ENCODE measurements at places on chromosomes 1 and 21.

GRCh38 chr1:180274221-180274620, 44.2 kb downstream of the LHX4 start:
- no peak for DNase-seq

DNA sequence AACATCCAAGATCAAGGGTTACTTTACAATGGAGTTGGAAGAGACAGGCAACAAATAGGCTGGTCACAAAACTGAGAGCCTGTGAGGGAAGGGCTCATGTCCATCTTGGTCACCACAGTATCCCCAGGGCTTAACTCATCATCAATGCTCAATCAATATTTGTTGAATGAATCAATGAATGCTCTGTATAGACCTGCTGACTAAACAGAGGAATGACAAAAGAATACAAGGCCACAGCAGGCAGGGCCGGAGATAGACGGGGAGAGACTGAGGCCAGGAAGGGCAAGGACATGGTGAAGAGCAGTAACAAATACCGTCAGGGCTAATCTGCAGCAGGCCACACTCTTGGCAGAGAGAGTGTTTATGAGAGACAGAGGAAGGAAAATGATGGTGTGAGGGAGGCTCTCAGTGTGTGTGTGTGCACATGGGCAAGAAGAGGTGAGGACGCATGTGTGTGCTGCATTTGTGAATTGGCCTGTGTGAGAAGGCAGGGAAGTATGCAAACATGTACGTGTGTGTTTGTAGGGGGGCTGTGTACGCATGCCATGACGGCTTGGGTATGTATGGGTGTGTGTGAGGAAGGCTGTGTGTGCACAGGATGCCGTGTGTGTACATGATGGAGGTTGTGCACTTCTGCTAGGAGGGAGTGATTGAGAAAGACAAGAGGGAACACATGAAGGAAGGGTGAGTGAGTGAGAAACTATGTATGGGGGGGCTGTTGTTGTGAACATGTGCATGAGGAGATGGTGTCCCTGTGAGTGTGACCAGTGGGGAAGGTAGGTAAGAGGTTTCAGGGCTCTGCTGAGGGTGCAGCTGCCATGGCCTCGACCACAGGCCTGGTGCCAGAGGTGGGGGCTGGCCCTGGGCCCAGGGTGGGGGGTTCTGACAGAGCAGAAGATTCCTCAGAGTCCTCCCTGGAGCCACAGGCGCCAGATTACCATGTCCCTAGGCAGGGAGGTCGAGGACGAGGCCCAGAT, 15.4 kb downstream of the AHDC1 start:
- no peak for DNase-seq

DNA sequence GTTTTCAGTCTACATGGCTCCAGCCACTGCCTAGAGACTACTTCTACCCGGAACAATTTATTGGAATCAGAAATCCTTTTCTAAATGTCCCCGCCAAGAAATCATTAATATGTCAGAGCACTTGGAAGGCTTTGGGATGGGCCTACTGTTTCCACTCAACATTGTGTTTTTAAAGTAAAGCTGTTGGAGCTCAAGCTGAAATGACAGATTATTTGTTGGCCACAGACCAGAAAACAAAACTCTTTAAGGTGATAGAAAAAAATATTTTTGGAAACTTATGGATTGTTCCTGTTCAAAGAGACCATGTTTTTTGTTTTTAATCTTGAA, 496 bp downstream of the VPS45 start:
- no peak for DNase-seq

GRCh38 chr1:91596474-91596873, 95.8 kb downstream of the CDC7 start:
- peak; percentile 44 for DNase-seq

DNA sequence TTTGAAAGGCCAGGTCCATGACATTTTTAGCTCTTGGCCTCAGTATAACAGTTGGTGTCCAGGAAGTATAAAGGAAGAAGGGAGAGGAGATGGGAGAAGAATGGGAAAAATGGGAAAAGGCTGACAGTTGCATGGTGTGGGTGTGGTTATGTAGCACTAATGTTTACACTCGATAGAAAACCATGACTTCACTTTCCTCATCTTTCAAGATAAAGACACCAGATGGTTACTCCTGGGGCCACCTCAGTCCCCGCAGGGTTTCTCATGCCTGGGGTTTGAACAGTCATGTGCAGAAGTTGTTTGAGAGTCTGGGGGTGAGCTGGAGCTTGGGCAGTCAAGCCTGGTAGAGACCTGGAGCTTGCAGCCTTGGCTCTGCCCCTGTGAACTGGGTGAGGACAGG, 7.9 kb downstream of the PGBD2 start:
- no peak for DNase-seq

DNA sequence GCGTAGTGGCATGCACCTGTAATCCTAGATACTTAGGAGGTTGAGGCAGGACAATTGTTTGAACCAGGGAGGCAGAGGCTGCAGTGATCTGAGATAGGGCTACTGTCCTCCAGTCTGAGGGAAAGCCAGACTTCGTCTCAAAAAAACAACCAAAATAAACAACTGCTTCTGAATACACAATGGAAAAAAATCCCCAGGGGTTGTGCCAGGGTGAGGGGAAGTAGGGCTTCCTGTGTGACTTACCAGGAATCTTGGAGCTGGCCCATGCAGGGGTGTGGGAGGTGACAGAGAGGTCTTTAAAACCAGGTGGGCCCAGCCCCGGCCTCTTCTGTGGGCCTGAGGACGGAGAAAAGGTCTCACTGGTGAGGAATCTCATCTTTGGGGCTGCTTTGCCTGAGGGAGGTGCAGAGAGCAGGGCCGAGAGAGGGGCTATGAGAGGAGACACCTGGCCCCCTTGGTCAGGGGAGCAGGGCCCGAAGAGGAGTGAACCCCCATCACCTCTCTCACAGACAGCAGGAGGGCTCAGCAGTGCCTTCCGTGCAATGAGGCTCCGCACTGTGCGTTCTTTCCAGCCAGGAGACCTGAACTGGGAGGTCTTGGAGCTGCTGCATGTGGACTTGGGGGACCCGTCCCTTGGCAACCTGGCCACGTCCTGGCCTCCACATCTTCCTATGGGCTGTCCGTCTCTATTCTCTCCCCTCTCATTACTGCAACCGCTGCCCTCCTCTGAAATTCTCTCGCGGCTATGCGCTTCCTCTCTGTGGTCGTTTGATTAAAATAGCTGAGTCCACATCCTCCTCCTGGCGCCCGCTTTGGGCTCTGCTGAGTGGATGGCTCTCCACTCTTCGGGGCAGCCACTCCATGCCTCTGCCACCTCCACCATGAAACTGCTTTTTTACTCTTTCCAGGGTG, 10.7 kb downstream of the PLA2G5 start:
- DNase-seq = no peak

DNA sequence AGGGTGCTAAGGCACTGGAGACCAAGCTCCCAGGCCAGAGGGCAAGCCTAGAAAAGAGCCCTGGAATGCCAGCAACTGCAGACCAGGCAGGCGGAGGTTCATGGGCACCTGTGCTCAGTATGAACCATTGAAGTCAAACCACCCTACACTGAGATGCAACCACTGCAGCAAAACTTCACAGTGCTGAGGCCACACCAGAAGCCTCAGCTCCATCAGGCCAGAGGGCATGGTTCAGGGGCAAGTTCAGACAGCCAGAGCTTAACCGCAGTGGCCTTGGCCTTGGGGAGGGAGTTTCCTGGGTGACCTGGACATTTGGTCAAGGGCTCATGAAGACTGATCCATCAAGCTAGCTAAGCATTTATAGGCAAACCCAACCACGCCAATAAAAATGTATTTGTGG, 7.1 kb downstream of the RCC2 start:
- DNase-seq = no peak

GRCh38 chr1:167438171-167439138, 79.9 kb downstream of the CD247 start:
- no peak for DNase-seq

- DNase-seq = no peak
These were observed 132.5 kb upstream of the LYPLAL1 start for GRCh38 chr1:219041141-219041540.

- DNase-seq = no peak
These were observed 428.2 kb downstream of the NPHP4 start for GRCh38 chr1:5563861-5564577.

GRCh38 chr21:45148316-45148990, 74.1 kb downstream of the ADARB1 start:
- DNase-seq = no peak

DNA sequence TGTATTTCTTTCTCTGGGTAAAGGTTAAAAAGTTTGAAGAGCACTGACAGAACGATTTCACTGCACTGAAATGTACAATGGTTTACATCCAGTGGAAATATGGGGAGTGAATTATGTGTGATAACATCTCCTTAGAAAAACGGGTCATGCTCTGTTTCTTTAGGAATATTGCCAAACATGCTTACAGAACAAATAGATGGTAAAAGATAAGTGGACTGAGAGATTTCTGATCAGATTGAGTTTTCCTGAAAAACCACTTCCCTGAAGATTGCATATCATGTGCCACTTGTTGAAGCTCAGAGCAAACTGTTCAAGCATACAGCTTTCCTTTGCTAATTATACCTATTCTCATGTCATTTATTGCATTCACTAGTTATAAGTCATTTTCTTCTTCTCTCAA, 29.9 kb upstream of the DISP1 start:
- no peak for DNase-seq

DNA sequence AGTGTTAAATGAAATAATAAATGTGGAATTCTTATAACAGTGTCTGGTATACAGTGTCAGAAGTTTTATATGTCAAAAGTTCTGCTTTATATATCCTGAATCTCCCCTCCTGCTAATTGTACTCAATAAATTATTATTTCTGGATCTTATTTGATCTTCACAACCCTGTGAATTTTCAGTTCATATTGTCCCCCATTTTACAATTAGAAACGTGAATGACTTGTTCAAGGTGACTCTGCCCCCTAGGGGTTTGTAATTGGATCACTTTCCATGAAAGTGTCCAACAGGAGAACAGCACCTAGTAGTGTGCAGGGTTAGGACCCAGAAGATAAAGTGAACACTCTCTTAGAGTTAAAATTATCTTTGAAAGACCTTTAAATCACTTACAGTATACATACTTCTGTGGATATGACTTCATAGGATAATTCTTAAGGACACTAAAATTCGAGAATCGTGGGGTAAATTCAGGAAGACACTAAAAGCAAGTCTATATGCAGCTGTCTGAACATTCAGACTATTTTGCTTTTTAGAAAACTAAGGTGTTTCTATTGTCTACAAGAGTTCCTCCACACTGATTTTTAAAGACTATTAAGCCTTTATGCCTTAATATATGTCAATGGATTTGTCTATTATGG, 4.5 kb upstream of the DDR2 start:
- DNase-seq = no peak

DNA sequence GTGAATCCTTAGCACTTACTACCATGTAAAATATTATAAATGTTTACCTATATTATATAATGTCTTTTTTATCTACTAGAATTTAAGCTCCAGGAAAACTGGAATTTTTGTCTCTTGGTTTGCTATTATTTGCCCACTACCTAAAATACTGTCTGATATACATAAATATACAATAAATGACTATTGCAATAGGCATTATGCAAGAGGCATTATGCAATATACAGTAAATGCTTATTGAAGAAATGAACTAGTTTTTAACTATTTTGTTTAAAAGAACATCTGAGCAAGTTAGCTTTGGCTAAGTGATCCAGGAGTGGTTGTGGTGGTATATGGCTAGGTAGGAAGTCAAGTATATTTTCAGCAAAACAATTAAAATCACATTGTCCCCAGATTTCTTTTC, 640.2 kb upstream of the PKN2 start:
- no peak for DNase-seq

DNA sequence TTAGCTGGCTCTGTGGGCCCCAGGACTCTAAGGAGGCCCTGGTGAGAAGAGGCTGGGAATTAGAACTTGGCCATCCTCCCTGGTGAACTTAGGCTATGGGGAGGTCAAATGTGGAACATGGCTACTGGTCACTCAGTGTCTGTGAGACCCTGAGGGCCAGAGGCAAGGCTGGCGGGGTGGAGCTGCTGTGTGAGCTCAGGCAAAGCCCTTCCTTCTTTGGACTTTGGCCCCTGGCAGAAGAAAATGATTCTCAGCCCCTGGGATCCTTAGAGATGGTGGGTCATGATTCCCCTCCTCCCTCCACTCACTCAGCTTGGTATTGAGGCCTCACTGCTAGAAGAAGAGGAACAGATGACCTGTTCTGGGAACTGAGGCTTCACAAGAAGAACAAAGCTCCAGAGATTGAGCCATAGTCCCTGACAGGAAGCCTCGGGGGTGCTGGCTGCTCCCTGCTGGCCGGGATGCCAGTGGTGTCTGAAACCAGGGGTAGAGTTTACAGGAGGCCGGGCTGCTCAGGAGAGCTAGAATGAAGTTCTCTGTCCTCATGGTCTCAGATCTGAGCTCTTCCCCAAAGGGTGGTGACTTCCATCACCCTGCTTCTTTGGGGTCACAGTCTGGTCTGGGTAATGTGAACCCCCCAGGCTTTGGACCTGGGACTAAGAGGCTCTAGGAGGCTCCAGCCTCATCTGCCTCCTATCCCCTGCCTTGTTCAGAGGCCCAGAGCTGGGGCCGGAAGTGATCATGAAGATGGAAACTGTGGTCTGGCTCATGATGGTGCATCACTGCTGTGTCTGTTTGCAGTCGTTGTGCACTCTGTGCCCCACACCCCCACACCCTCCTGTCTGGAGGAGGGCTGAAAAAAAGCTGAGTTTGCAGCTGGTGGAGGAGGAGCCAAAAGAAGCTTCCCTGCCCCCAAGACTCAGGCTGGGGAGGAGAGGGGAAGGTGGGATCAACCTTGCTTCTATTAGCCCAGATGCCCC, 905 bp downstream of the BTBD19 start:
- peak; percentile 73 for DNase-seq

DNA sequence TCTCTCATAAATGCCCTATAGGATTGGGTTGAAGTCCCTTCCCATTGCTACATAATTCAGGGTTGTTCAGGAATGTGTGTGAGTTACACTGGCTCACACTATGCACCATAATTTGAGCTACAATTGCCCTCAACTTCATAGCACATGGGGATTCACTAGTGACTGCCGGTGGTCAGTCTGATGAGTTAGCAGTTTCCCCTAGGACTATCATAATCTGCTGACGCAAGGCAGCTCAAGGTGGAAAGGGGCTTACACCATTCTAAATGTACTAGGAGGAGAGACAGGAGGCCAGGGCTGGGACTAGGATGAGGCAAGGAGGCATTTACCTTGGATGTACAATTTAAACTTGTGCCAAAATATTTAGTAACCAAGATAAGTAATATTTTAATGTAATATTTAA, 224.7 kb downstream of the GRIK1 start:
- no peak for DNase-seq

DNA sequence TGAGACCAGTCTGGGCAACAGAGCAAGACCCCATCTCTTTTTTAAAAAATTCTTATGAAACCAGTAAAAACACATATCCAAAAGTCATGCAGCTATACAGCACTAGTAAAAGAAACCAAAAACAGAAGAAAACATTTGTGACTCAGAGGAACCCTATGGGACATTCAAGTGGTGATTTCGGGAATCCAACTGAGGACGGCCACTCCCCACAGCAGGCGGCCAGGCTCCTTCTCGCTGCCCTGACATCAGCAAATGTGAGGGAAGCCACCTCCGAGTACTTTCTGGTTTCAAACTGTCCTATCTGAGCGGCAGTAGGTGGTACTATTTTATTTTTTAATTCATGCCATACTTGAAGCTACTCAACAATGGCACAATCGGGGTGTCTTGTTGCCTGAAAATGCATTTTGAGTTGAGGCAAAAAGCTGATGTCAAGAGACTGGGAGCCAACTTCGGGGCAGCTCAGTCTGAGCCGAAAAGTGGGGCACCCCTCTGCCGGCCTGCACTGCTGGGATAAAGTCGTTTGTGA, 3.3 kb downstream of the SUMO3 start:
- DNase-seq = peak; percentile 59
